ENCODE measurements at places on chromosomes 6 and 20. TPM values are rescaled to one million over a fixed set of nuclear protein-coding genes. Genes with fewer than 3 reads are reported as not detected.

C20orf144 gene
- not detected for total RNA-seq

KIAA1755 gene
- 3.9 TPM for total RNA-seq

PGC gene
- total RNA-seq: not detected

SLC22A7 gene
- not detected for total RNA-seq

FAM110A gene
- 35.1 TPM for total RNA-seq

RBBP8NL gene
- 11.4 TPM for total RNA-seq
